ENCODE measurements at places on chromosomes 6 and 20.

- H3K27ac ChIP-seq: no peak overlapping the region
- no peak for DNase-seq
- no peak overlapping the region for H3K4me3 ChIP-seq
- no peaks in the 10 kb centered on the region for H3K27me3 ChIP-seq
- H3K4me1 ChIP-seq: no peaks in the 10 kb centered on the region
Observed at GRCh38 chr6:76416821-76417605, 344.6 kb upstream of the IMPG1 start.

DNA sequence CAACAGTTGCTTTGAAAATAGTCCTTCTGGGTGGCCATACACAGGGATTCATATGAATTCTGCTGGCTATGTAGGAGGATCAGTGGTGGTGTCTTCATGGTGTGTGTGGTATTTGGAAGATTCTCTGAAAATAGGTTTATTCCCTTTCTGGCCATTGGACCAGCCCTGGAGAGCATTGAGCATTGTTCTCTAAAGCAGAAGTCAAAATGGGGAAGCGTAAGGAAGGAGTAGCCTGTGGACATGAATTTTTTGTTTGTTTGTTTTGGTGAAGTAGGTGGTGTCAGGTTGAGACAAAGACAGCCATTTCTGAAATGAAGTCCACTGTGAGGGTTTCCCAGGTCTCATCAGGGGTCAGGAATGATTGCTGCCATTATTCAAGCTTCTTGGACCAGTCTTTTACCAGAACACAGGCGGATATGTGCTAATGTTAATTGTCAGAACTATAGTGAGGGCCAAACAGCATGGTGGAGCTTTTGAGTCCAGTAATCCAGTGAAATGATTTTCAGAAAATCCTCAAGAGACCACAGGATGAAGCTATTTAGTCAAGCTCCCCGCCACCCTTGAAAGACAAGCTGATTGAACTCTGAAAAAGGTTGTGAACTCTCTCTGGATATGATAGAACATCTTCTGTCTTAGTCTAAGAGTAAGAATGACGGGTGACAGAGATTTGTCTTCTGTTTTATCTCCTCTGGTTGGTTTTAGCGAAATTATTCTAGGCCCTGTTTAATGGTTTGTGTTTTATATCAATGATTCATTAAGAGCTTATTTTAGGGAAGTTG, 60.0 kb downstream of the DNAH8 start:
- H3K4me1 ChIP-seq: no peaks in the 10 kb centered on the region
- no peak overlapping the region for H3K4me3 ChIP-seq
- DNase-seq: no peak
- H3K27ac ChIP-seq: no peak overlapping the region
- no peaks in the 10 kb centered on the region for H3K27me3 ChIP-seq
- no peaks in the 10 kb centered on the region for H3K36me3 ChIP-seq

DNA sequence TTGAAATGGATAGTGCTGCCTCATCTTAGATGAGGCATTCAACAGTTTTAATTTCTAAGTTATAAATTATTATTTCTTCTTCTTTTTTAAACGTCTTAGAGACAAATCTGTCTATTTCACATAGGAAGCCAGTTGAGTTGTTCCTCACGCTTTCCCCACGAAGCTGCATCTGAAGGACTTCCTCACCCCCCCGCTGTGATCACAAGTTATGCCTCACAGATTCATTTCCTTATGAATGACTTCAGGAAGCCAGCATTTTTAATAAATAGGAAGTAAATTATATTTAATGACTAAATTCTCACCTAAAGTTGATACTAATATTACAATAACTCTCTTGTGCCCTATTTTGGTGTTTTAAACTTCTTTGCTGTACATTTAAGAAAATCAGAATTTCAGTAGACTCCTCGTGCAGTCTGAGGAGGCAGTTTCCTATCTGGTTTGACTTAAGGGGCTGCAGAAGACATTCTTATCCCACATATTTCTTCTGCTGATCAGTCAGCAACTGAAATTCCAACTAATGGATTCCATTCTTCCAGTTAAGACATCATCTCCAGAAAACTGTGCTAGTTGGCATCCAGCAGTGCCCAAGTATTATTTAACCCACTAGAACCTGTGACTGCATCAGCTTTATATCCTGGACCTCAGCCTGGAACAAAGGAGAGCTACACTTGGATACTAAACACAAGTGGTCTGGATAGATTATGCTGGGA, 182.7 kb upstream of the CCN2 start:
- no peak for DNase-seq
- no peaks in the 10 kb centered on the region for H3K27me3 ChIP-seq
- no peaks in the 10 kb centered on the region for H3K36me3 ChIP-seq
- no peak overlapping the region for H3K4me3 ChIP-seq
- H3K27ac ChIP-seq: peak overlapping the region; percentile 35
- peaks cover 11% of the 10 kb centered on the region for H3K4me1 ChIP-seq

GRCh38 chr6:78593898-78594667, 273.3 kb upstream of the IRAK1BP1 start:
- no peaks in the 10 kb centered on the region for H3K27me3 ChIP-seq
- H3K4me1 ChIP-seq: peaks cover 2% of the 10 kb centered on the region
- DNase-seq: no peak
- no peak overlapping the region for H3K4me3 ChIP-seq
- H3K27ac ChIP-seq: no peak overlapping the region

- H3K4me1 ChIP-seq: no peaks in the 10 kb centered on the region
- no peaks in the 10 kb centered on the region for H3K36me3 ChIP-seq
- H3K4me3 ChIP-seq: no peak overlapping the region
- H3K27ac ChIP-seq: no peak overlapping the region
Observed at GRCh38 chr20:61109221-61109805, 142.7 kb upstream of the CDH4 start.

DNA sequence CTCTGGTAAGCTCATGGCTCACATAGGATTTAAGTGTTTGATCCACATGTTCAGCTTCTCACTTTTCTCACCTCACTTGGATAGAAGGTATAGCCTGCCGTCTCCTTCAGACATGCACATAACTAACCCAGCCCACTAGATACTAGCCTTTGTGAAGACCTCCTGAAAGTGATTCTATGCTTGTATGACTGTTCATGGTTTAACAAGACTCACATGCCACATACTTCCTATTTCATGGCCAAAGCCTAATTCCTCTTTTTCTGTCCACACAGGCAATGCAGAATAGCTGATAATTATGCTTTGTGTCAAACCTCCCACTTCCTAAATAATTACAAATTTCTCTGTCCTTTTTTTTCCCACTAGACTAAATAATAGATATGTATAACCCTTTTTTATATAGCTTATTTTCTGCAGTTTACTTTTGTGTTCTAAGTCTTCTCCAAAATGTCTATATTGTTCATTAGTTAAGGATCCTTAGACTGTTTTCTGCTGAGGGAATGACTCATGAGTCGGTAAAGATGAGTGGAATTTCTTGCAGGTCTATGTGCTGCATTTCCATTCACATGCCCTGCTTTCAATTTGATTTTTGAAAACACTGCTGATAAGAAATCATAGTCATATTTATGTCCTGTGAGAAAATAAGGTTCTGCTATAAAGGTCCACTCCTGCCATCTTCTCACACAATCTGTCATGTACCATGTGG, 43.0 kb downstream of the HDDC2 start:
- peaks cover 3% of the 10 kb centered on the region for H3K4me1 ChIP-seq
- H3K36me3 ChIP-seq: no peaks in the 10 kb centered on the region
- no peaks in the 10 kb centered on the region for H3K27me3 ChIP-seq
- H3K4me3 ChIP-seq: no peak overlapping the region
- no peak overlapping the region for H3K27ac ChIP-seq

- H3K4me1 ChIP-seq: no peaks in the 10 kb centered on the region
- no peaks in the 10 kb centered on the region for H3K27me3 ChIP-seq
- H3K27ac ChIP-seq: no peak overlapping the region
- DNase-seq: peak; percentile 55
Observed at GRCh38 chr20:5657190-5657875, 92.9 kb upstream of the SHLD1 start.

GRCh38 chr6:26273673-26274588, 91.1 kb upstream of the BTN3A2 start:
- H3K27ac ChIP-seq: peak overlapping the region; percentile 93
- H3K4me3 ChIP-seq: peak overlapping the region; percentile 64
- H3K27me3 ChIP-seq: no peaks in the 10 kb centered on the region
- H3K4me1 ChIP-seq: no peaks in the 10 kb centered on the region

DNA sequence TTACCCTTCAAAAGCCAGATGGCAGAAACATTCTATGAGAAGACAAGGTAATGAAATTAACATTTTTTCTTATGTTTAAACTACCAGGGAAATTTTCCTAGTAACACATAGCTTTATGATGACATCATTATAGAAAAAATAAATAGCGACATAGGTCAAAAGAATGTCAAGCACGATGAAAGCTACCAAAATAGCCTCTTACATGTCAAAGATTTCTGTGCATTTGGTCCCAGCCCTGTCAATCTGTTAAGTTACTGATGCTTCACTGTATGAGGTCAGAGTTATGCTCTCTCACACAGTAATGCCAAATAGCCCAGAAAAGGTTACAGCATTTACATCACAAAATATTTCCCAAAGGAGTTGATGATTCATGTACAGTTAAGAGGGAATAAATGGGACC, 199.8 kb upstream of the DEFB112 start:
- no peaks in the 10 kb centered on the region for H3K4me1 ChIP-seq
- H3K27me3 ChIP-seq: peaks cover 1% of the 10 kb centered on the region
- no peak overlapping the region for H3K4me3 ChIP-seq
- H3K36me3 ChIP-seq: no peaks in the 10 kb centered on the region
- H3K27ac ChIP-seq: no peak overlapping the region
- DNase-seq: no peak

GRCh38 chr6:161369339-161369738, 95.5 kb upstream of the AGPAT4 start:
- no peak overlapping the region for H3K27ac ChIP-seq
- H3K4me3 ChIP-seq: no peak overlapping the region
- no peaks in the 10 kb centered on the region for H3K4me1 ChIP-seq
- no peaks in the 10 kb centered on the region for H3K27me3 ChIP-seq

DNA sequence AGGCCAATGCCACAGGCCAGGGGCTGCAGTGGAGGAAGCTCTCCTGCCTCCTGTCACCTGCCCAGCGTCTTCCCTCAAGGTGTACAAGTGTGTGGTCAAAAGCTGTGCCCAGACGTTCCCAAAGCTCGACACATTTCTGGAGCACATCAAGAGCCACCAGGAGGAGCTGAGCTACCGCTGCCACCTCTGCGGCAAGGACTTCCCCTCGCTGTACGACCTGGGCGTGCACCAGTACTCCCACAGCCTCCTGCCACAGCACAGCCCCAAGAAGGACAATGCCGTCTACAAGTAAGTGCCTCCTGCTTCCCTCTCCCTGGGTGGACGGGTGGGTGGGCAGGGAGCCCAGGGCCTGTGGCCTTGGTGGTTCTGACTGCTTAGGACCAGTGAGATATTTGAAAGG, 38.2 kb downstream of the ZNF341 start:
- no peaks in the 10 kb centered on the region for H3K27me3 ChIP-seq
- no peak for DNase-seq
- no peaks in the 10 kb centered on the region for H3K4me1 ChIP-seq
- H3K4me3 ChIP-seq: no peak overlapping the region
- H3K36me3 ChIP-seq: no peaks in the 10 kb centered on the region

DNA sequence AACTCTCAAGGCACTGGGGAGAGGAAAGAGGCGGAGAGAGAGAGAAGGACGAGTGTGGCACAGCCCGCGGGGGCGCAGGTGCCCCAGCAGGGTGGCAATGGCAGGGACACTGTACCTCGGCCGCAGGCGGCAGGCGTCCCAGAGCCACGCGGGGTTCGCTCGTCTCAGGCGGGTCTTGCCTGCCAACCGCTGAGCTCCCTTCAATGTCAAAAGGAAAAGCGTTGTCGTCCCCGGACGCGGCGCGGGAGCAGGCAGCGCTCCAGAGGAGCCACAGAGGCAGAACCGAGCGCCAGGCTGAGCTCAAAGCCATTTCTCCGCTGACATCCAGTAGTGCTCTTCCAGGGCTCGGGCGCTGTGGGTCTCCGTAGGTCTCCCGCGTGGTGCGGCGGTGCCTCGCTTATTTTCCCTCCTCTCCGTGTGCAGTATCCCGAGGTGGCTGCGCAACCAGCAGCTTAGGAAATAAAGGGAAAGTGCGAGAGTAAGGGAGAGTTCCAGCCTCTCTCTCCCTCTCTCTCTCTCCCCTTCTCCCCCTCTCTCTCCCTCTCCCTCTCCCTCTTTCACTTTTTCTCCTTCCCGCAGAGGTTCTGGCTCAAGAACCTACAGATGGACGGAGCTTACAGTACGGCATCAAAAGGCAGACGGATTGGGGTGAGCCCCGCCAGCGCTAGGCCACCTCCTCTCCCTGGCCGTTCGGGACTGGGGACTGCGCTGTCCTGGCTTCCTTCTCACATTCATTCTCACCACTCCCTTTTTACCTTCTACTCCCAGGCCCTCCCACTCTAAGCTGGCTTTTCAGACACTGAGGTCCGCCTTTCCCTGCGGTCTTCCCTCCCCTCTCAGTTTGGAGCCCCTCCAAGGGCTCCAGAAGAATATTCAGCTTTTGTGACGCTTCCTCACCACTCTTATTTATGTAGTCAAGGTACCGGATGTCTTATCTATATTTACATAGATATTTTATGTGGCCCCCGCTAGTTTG, at the start of gene LAMA4:
Gene LAMA4, minus strand, starts transcription at position 727 of the 976 bp plus-strand sequence. Its CDS starts 417 bp downstream, at position 310.
- peaks cover 4% of the 10 kb centered on the region for H3K4me1 ChIP-seq
- H3K27me3 ChIP-seq: no peaks in the 10 kb centered on the region
- H3K36me3 ChIP-seq: no peaks in the 10 kb centered on the region
- H3K27ac ChIP-seq: no peak within 1 kb of the TSS
- H3K4me3 ChIP-seq: peak within 1 kb of the TSS; percentile 79

DNA sequence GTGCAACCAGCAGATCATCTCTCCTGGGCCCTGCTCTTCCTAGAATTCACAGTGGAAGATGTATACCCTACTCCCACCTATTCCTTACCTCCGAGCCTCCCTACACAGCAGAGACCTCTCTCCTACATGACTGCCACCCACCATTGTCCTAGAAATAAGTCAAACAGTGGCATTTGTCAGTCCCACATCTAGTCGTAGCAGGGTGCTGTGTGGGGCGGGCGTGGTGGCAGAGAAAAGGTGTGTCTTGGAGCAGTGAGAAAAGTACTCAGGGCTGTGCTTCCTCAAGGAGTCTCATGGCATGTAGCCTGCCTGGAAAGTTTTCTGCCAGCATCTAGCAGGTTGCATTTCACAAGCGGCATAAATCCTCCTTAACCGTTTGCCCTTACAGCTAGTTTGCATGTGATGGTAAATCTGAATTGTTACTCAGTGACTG, 59.4 kb upstream of the PTGIS start:
- H3K4me3 ChIP-seq: no peak overlapping the region
- no peaks in the 10 kb centered on the region for H3K36me3 ChIP-seq
- H3K4me1 ChIP-seq: no peaks in the 10 kb centered on the region
- no peaks in the 10 kb centered on the region for H3K27me3 ChIP-seq
- no peak for DNase-seq
- H3K27ac ChIP-seq: no peak overlapping the region

GRCh38 chr6:162379757-162380409, 347.7 kb downstream of the PRKN start:
- DNase-seq: no peak
- H3K27ac ChIP-seq: no peak overlapping the region
- H3K4me1 ChIP-seq: peaks cover 3% of the 10 kb centered on the region
- no peaks in the 10 kb centered on the region for H3K27me3 ChIP-seq

GRCh38 chr20:61125546-61126180, 126.4 kb upstream of the CDH4 start:
- H3K36me3 ChIP-seq: no peaks in the 10 kb centered on the region
- H3K27ac ChIP-seq: no peak overlapping the region
- DNase-seq: no peak
- no peaks in the 10 kb centered on the region for H3K4me1 ChIP-seq

GRCh38 chr6:49790341-49790740, 3.3 kb upstream of the PGK2 start:
- H3K27me3 ChIP-seq: no peaks in the 10 kb centered on the region
- no peak for DNase-seq
- H3K36me3 ChIP-seq: no peaks in the 10 kb centered on the region
- no peaks in the 10 kb centered on the region for H3K4me1 ChIP-seq
- no peak overlapping the region for H3K27ac ChIP-seq

GRCh38 chr6:3610206-3610605, 141.3 kb downstream of the PXDC1 start:
- no peak for DNase-seq
- no peaks in the 10 kb centered on the region for H3K27me3 ChIP-seq
- no peaks in the 10 kb centered on the region for H3K36me3 ChIP-seq
- no peaks in the 10 kb centered on the region for H3K4me1 ChIP-seq

Data from aorta (tissue), 5 donors.